Stimulated activated CD4-positive, alpha-beta T cell treated with anti-CD3 and anti-CD28 coated beads, Interleukin-12 subunit alpha, Interleukin-12 subunit beta, amount 100 ng/mL, for 48 hours (primary cell): ENCODE measurements at places on chromosomes 3 and 15.

DNA sequence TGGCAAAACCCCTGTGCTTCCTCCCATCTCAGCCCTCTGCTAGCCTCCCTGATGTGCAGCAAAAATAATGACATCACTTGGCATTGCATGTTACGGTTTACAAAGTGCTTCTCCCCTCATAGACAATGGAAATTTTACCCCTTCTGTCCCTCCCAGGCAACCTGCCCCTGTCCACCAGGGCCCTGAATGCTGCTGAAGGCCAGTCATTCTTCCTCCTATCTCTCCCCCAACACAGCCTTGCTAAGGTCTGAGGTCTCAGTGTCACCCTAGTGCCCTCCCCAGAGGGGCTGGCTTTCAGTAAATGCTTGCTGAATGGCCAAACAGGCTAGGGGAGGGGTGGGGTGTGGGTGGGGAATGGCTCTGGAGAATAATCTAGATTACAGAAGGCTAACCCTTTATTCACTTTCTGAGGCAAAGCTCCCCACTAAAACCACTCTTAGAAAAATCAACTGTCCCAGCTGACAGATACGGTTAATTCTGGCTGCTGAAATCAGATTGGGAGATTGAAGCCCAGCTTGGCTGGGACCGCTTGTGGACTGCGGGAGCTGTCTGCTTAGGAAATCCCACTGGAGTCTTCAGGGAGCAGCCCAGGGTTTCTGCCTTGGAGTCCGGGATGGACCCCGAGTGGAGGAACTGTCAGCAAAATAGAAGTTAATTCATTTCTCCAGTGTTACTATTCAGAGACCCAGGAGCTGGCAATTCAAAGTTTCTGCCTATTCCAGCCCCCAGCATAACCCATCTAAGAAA lies 22.9 kb downstream of the ANP32A start:
- no peak for DNase-seq

DNA sequence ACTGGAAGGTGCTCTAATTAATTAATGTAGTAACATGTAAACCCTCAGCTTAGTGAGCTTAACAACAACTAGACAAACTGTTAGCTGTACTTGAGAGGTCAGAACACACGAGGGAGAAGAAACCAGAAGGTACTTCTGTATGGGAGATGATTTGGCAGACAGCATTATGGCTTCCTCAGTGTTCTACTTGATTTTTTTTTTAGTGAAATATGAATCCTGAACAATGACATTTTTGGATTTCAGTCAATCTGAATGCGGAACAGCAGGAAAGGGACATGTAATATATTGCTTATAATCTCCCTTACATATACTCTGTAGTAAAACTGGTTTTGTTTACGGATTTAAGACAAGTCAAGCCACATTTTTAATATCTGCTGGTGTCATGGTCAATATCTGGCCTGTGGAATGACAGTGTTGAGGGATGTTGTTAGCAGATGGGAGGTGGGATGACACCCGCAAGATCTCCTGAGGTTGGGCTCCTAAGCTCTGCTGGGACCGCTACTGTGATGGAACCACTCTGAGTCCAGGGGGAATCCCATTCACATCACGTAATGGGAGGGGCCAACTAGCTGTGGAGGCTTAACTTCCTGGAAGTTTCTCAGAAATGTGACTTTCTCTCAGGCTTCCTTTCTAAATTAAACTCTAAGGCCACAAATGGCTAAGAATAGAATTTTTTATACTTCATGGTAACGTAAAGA lies 18.7 kb downstream of the TNFAIP8L3 start:
- no peak for DNase-seq

DNA sequence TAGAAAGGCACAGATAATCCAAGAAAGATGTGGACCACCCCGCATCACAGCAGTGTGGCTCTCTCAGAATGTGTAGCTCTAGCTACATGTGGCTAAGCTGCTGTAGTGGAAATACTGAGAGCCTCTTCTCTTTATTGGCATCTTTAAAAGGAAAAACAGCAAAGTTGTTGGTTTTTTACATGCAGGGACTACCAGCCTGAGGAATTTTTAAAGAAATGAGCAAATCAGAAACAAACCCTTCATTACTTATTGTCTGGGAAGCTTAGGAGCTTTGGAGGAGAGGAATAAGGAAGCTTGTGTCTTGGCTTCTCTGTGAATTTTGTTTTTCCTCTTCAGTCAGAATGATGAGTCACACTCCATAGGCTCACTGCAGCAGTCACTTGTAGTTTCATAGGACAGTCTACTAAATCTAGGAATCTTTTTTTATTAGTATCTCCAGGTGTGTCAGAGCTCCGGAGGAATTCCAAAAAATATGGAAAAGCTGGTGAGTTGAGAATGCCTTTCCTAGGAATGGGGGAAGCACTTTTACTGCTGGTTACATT lies 27.5 kb downstream of the POLG start:
- no peak for DNase-seq

DNA sequence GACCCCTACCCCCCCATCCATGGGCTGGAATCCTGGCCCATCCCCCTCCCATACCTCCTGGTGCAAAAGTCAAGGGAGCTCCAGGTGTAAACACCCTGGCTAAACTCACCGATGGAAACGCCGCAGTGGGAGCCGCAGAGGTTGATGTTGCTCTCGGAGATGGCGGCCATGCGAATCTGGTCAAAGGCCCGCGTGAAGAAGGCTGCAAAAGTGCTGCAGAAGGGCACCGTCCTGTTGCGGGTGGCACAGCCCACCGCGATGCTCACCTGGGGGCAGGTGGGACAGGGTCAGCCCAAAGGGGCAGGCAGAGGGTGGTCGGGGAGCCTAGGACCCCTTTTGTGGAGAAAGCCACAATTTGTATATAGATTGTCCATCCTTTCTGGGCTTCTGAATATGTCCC lies 26.7 kb downstream of the TKT start:
- DNase-seq: no peak

- DNase-seq: no peak
These were observed 173.0 kb downstream of the LPP start for GRCh38 chr3:188326968-188327367.

DNA sequence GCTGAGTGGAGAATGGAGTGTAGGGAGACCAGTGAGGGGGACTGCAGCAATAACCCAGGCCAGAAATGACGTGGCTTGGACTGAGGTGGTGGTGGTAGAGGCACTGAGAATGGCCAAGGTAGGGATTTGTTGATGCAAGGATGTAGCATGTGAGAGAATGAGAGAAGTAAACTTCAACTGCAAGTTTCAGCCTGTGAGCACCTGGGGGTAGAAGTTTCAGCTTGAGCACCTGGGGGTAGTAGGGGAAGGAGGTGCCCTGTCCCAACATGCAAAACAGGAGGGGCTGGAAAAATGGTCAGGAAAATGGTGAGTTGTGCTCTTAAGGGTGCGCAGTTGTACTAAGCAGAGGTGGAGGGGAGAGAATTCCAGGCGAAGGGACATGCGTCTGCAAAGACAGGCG lies 31.0 kb downstream of the IL16 start:
- DNase-seq: no peak

GRCh38 chr3:71752831-71753700 lies 589 bp upstream of the GPR27 start:
- no peak for DNase-seq

- no peak for DNase-seq
These were observed 8.8 kb downstream of the FYTTD1 start for GRCh38 chr3:197758512-197758911.

- no peak for DNase-seq
These were observed 650 bp upstream of the MORC1 start for GRCh38 chr3:109118584-109118983.

GRCh38 chr15:73125219-73125618 lies 73.0 kb downstream of the NEO1 start:
- DNase-seq: no peak

GRCh38 chr3:119408243-119408950 lies 55.0 kb downstream of the TMEM39A start:
- DNase-seq: no peak

DNA sequence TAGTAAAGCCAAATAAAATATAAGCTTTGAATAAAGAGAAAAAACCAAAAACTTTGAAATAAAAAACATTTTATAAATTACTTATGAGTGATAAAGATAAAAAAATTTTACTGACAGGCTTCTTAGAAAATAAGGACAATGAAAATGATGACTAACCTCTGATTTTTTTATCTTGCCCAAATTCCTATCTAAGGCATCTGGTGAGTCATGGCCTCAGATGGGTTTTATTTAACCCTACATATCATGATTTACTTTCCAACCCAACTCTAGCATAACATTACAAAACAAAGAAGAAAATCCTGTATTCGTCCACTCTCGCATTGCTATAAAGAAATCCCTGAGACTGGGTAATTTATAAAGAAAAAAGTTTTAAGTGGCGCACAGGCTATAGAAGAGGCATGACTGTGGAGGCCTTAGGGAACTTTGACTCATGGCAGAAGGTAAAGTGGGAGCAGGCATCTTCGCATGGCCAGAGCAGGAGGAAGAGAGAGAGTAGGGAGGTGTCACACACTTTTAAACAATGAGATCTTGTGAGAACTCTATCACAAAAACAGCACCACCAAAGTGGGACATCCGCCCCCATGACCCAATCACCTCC lies 152.1 kb downstream of the NEK10 start:
- DNase-seq: no peak

DNA sequence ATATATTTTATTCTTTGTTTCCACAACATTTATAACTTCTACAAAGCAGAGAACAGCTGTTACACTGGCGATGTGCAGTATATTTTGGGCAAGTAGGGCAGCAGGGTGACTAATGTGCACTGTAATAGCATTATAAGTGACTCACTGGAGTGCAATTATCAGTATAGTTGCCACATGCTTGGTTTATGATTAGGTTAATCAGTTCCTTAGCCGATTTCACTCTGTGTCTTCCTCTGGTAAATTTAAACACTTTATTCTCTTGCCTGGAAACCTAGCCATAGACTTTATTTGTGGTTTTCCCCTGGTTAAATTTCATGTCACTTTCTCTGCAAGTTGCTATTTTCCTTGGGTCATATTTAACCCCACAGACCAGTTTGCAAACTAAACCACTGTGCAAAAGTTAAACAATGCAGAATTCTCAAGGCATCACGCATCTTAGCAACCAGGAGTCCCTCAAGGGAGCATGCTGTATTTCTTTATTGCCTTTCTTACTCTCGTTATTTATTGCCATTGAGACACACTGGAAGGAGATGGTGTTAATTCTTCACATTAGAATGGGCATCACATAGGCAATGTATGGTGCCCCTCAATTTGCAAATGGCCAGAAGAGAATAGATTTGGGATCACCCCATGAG lies 690.2 kb upstream of the DPPA4 start:
- DNase-seq: no peak

GRCh38 chr3:67292356-67293121 lies 294.4 kb downstream of the KBTBD8 start:
- no peak for DNase-seq

- DNase-seq: no peak
These were observed 51.9 kb upstream of the PFN2 start for GRCh38 chr3:150022381-150023238.

- DNase-seq: no peak
These were observed 169.3 kb downstream of the GREM1 start for GRCh38 chr15:32887090-32887489.

GRCh38 chr3:10505791-10506585 lies 602 bp upstream of the ATP2B2 start:
- DNase-seq: no peak

- DNase-seq: no peak
These were observed 14.8 kb upstream of the FOXP1 start for GRCh38 chr3:71598292-71598691.

DNA sequence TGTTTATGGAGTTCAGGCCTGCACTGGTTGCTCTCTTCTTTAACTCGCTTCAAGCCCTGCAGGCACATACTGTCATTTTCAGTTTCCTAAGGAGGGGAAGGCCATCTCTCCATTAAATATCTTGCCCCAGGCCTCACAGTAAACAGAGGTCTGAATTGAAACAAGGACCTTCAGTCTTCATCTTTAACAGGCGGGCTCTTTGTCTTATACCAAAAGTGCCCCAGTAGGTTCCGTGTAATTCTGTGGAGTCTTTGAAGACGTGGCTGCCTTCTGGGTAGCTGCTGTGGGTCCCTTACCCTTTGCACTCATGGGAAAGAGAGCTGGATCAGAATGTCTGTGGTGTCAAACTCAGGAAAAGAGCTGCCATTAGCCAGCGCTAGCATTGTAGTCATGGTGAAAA lies 161.2 kb downstream of the APBA2 start:
- no peak for DNase-seq

DNA sequence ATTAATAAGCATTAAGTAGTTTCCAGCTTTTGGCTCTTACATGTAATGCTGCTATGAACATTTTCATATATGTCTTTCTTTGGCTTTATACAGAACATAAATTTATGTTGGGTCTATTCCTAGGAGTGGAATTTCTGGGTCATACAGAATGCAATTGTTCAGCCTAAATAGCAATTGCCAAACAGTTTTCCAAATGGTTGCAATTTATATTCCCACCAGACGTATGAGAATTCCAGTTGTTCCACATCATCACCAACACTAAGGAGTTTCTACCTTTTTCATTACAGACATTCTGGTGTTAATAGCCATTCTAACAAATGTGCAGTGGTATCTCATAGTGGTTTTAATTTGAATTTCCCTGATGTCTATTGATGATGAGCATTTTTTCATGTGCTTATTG lies 160.1 kb upstream of the TMC3 start:
- DNase-seq: no peak

- no peak for DNase-seq
These were observed 289.7 kb upstream of the TPM1 start for GRCh38 chr15:62752657-62753517.

- no peak for DNase-seq
These were observed 170.0 kb upstream of the NDN start for GRCh38 chr15:23857028-23857641.

DNA sequence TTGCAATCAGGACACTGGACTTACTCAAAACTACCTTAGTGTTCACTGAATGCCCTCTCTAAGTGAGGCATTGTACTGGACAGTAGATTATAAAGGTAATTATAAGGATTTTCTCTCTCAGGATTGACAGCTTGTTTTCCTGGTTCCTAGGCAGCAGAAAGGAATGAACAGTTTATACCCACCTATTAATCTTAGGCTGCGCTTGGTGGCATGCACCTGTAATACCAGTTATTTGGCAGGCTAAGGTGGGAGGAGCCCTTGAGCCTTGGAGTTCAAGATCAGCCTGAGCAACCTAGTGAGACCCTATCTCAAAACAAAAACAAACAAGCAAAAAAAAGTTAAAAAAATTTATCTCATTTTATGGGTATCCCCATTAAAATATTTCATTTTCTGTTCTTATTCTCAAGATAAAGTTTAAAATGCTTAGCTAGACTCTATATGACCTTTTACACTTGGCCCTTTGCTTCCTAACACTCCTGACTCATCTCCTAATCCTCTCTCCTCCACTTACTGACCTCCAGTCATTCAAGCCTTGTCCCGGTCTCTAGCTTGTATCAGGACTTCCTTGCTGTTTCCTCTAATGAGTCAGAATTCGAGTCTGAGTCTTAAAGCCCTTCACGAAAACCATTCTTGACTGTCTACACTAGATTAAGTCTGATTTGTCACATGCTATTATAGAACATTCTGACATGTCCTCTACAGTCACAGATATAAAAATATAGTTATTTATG lies 348.6 kb downstream of the NLGN1 start:
- no peak for DNase-seq

GRCh38 chr15:99424978-99425656 lies 140.7 kb upstream of the MEF2A start:
- DNase-seq: peak; percentile 43

GRCh38 chr3:61666615-61667330 lies 105.4 kb downstream of the PTPRG start:
- no peak for DNase-seq

- no peak for DNase-seq
These were observed 7.3 kb downstream of the ESYT3 start for GRCh38 chr3:138441742-138442141.

- no peak for DNase-seq
These were observed 2.3 kb upstream of the CYP1A2 start for GRCh38 chr15:74746389-74746788.
